Activated T-cell treated with anti-CD3 and anti-CD28 coated beads, Interleukin-2, amount 50 U/mL, for 4 hours (primary cell): ENCODE measurements at places on chromosomes 13 and 19.

DNA sequence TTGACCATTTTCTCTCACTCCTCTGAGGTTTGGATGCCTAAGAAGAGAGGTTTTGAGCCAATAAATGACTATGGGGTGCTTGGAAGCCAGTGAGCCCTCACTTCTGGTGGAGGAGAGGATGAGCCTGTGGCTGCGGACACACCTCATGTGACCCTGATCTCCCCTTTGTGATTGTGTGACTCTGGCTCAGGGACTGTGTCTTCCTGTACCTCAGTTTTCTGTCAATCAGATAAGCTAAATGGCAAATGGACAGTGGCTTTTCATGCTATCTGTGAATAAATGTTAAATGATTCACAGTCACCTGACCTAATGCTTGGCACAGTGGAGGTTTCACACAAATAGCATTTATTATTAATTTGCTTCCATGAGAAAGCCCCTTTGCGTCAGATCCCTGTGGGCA, 2.7 kb downstream of the PSG8 start:
- no peak for DNase-seq

DNA sequence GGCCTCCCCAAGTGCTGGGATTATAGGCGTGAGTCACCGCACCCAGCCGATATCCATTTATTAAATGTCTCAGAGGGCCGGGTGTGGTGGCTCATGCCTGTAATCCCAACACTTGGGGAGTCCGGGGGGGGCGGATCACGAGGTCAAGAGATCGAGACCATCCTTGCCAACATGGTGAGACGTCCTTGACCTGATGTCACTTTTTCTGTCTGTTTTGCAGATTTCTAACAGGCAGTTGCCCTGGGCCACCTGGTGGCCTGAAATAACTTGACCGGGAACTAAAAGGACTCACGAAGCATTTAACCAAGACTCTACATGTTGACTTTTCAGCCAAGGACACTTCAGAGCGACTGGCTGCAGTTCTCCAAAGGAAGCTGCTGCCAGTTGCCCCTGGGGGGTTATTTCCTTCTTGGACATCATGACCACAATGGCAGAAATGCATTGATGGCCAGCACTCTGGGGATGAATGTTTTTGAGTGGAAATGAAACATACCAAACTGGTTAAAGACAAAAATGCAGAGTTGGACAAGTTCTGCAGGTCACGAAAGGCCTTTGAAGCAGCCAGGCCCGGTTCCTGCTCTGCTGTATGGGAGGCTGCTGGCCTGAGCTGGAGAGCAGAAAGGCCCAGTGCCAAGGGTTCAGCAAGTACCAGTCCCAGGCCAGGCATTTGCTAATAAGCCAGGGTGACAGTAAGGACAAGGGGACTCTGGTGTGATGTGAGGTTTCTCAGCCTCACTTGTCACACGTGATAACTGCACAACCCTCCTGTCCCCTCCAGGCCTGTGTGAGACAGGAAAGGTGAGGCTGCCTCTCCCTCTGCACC, 8.3 kb downstream of the ZNF837 start:
- no peak for DNase-seq

DNA sequence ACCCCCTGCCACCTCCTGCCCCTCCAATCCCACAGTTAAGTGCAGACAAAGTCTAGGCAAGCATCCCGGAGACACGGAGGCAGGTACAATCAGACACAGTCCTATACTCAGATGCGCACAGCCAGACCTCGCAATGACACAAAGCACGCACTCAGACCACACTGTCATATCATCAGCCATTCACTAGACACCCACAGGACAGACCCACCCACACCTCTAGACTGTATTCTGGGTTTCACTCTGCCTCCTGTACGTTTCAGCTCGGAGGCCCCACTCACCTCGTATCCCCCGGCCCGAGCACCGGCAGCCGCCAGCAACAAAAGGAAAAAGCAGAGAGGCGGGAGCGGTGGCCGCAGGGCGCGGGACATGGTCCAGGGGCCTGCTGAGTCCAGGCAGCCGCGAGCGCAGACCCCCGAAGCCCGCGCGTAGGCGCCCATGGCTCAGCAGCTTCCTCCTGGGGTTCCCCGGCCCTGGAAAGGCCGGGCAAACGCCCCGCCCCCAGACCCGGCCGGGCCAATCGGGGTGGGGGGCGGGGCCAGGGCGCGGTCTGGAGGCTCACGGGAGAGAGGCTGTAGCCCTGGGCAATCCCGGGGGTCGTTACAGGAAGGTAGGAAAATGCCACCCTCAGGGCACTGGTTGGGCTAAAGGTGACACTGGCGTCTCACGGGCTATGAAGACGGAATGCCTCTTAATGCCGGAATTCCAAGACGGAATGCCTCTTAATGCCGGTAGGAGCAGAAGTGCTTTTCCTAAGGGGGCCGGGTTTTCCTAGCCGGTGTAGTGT, at the start of the genes MAN2B1 and WDR83:
MAN2B1 (minus strand) TSS at position 478 of the 784 bp plus-strand sequence; CDS start at position 437, 41 bp downstream.
WDR83 (plus strand) TSS at position 543 of the 784 bp plus-strand sequence. CDS start 2,984 bp downstream, outside the sequence.
- DNase-seq, result peak; percentile 78

- peak; percentile 23 for DNase-seq
These were observed 32.7 kb downstream of the KDM4B start for GRCh38 chr19:5001615-5002014.

- DNase-seq, result no peak
These were observed 53.8 kb downstream of the ZDHHC20 start for GRCh38 chr13:21405309-21405708.

- no peak for DNase-seq
These were observed 152.1 kb downstream of the POSTN start for GRCh38 chr13:37446503-37446902.

DNA sequence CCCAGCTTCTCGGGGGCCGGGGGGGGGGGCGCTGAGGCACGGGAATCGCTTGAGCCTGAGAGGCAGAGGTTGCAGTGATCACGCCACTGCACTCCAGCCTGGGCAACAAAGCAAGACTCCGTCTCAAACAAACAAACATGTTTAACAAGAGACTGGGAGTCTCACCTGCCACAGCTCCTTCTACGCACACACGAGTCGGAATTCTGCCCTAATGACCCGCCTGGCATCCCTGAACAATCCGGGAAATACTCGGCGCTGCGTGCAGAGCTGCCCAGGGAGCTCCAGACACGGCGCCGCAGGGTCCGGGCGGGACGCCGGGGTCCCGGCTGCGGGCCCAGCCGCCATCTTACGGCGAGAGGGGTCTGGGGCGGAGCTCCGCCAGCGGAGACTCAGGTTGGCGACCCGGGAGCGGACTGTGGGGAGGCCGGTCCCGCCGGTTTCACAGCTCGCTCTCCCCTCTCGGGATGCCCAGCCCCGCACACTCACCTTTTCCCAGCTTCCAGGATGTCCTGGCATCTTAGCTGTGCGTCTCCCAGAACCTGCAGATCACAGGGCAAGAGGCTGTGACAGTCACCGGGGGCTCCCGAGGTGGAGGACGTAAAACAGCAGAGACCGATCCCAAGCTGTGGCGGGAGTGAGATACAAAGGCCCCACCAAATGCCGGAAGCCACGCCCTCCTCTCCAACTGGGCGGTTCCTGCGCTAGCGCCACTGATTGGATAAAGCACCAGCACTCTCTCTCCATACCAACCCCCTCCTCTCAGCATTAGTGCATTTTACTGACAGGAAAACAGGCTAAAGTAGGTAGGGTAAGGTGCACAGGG, 23.6 kb upstream of the ZNF724 start:
- DNase-seq, result peak; percentile 89

DNA sequence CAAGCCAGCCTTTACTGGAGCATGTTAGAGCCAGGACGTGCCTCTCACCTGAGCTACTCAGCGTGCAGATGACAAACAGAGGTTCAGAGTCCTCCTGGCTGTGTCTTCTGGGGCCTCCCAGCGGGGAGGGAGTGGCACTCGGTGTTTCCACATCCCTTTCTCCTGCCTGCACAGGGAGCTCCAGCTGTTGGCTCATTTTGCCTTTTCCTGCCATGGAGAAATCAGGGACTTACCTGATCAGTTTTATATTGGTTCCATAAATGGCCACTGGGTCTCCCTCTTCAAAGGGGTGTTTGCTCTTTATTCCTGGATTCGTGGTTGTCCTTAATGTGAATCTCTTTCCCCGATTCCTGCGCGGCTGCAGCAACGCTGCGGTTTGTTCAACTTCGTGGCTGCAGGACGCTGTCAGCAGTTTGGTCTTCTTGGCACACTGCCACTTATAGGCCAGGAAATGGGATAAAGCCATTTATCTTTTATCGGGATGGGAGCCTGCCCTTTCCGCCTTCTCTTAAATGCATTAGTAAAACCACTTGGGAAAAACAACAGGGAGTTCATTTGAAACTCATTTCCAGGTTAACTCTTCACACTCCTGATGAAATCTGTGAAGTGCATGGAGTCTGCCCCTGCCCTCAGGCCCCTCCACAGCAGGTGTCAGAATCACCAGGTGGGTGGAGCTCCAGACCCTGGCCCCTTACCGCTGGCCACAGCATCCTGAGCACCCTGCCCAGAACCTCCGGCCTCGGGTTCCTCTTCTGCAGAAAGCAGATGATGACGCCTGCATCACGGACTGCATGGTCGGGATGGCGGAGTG, 39.8 kb upstream of the MCF2L start:
- no peak for DNase-seq

DNA sequence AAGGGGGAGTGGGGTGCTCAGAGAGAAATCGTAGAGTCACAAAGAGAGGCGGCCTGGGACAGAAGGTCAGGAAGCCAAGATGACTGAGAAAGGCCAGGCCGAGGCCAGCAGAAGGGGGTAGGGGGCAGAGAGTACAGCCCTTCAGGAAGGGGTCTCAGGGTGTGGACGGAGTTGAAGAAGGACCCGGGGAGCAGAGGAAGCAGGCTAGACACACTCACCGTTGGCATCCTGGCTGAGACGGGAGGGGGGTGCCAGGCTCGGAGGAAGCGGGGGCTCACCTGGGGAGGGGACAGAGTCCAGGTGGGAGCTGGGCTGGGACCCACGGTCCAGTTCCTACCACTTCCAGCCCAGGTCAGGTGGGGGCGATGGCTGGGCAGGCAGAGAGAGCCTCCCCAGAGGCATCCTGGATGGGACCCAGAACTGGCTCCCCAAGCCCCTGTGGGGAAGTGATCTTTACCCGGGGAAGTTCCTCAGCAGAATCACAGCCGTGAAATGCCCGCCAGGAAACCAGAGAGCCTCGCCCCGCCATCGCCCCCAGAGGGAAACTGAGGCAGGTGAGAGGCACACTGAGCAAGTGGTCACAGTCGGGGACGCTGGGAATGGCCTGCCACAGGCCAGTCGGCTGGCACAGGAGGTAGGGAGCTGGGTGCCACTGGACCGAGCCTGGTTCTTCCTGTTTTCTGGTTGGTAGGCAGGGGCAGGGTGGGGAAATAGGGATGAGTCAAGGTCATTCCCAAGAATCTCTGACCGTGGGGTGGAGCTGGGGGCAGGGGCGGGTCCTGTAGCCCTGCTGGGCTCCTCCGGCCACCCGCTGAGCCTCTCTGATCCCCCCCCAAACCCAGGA, 1.4 kb downstream of the MATK start:
- no peak for DNase-seq
